ENCODE measurements at places on chromosomes 11 and 22. TPM values are rescaled to one million over a fixed set of nuclear protein-coding genes. Genes with fewer than 3 reads are reported as not detected.

The CEND1 gene
- 0.25 TPM for polyA plus RNA-seq

The RAB38 gene
- 6.9 TPM for polyA plus RNA-seq

The CYTH4 gene
- polyA plus RNA-seq, result not detected

The BEST1 gene
- polyA plus RNA-seq, result 5.1 TPM

The POGLUT3 gene
- 20.8 TPM for polyA plus RNA-seq

GRCh38 chr11:5092821-5093585 lies 23.6 kb downstream of the OR52E1 start:
- no peak for DNase-seq

DNA sequence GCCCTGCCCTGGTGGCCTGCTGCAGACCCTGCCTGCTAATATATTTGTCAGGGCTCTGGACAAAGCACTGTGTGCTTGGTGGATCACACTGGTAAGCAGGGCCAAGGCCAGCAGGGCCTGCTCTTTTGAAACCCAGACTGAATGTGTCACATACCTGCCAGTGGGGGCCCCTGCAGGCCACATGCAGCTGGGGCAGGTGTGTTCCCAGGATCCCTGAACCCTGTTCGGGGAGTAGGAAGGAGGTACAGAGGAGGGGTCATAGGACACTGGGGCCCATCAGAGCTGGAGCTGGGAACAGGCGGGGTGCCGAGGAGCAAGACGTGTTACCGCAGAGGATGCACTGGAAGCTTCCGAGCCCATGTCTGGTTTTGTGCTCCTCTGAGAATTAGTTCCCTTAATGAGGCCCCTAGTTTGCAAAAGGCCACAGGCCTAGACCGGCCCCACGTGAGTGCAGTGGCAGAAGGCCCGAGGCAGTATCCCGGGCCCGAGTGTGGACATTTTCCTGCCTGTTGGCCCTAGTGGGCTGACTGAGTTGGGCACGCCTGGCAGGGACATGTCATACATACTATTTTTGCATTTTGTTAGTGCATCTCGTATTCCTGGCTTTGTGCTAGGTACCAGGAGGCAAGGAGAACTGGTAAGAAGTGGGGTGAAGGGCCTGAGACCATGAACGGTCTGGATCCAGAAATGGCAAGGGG lies 11.2 kb upstream of the ACR start:
- no peak for DNase-seq

DNA sequence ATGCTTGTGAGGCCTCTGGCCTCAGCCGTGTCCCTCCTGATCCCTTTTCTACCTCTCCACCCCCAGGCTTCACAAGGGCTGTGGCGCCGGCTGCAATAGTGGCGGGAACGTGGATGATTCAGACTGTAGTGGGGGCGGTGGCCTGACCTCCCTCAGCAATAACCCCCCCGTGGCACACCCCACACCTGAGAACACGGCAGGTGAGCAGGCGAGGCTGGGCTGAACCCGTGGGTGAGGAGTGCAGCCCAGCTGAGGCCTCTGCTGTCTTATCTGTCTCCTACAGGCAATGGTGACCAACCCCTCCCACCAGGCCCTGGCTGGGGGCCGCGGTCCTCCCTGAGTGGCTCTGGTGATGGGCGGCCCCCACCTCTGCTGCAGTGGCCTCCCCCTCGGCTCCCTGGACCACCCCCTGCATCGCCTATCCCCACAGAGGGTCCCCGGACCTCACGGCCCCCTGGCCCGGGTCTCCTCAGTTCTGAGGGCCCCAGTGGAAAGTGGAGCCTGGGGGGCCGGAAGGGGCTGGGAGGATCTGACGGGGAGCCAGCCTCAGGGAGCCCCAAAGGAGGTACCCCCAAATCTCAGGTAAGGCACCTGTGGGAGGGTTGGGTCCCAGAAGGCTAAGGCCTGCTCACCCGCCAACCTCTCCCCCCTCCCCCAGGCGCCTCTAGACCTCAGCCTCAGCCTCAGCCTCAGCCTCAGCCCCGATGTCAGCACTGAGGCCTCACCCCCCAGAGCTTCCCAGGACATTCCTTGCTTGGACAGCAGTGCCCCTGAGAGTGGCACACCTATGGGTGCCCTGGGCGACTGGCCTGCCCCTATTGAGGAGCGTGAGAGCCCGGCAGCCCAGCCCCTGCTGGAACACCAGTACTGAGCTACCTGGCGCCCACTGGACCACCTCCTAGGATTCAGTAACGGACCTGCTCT lies 1.5 kb upstream of the SIPA1 start:
- no peak for DNase-seq

DNA sequence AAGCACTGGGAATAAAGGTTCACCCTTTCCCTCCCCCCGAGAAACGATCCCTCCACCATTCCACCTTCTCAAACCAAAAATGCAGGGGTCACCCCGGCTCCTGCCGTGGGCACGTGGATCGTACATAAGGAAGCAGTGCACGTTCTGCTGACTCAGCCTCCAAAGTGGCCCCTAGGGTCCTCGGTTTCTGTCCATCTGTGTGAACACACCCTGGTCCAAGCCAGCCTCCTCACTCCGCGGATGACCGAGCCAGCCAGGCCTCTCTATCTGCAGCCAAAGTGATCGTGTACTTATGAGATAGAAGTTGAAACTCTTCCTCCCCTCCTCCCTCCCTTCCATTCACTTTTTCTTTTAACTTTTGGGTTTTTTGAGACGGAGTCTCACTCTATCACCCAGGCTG lies 16.2 kb downstream of the C11orf24 start:
- DNase-seq, result no peak

GRCh38 chr11:79864882-79865281 lies 424.1 kb upstream of the TENM4 start:
- no peak for DNase-seq

DNA sequence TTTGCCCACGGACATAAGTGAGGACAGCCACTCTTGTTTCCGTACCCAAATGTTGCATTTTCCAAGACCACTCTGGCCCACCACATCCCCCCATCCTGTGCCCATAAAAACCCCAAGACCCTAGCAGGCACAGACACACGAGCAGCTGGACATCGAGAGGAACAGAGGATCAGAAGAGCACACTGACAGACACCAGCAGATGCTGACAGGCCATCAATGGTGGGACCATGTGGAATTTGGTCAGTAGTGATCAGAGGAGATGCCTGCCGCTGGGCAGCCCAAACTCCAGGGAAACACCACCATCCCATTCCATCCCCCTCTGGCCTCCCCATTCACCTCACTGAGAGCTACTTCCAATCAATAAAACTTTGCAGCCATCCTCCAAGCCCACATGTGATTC lies 87.0 kb downstream of the DLG2 start:
- DNase-seq, result no peak

- DNase-seq, result no peak
Observed at GRCh38 chr22:41364955-41365354, 16.8 kb upstream of the TEF start.

DNA sequence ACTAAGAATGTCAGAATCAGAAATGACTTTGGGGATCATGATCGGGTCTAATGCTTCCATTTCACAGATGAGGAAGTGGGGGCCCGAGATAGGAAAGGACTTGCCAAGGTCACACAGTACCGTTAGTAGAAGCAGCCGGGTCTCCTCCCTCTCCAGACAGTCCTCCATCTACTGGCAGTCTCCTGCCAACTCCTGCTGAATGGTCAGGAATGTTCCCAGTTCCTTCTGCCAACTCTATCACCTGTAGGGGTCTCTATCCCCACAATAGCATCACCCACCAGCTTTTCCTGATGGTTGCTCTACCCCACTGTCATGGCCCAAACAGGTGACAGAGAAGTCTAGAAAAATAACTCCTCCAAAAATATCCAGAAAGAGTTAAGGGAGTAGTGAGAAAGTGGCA lies 23.9 kb upstream of the CCDC86 start:
- DNase-seq, result no peak

DNA sequence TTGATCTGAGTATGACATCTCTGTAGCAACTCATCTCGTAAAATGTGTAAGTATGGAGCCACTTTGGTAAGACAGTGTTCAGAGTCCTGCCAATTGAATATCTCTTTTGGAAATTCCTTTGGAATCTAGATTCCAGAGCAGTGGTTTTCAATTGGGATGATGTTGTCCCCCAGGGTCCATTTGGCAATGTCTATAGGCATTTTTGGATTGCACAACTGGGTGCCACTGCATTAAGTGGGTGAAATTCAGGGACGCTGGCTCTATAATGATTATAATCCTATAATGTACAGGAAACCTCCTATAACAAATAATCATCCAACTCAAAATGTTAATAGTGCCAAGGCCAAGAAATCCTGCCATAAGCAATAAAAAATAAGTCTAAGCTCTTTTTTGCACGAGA lies 404.8 kb upstream of the RAG2 start:
- no peak for DNase-seq

DNA sequence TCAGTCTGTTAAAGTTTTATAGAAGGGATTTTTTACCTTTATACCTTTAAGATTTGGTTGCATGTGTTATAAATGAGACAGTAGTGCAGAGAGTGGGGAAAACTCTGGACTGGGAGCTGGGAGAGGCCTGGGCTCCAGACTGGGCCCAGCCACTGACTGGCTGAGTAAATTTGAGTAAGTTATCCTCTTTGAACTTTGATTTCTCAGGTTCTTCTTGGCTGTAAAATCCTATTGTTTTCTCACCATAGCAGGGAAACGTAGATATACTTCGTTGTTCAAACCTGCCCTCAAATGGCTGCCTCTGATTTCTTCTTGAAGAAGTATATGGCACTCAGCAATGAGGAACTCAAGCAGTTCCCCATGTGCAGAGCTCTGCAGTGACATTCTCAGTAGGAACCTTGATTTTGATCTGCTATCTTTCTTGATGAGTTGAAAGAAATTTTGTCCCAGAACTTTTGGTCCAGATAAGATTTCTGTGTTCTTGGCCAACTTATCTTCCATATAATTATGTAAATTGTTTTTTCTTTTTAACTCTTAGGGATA lies 8.8 kb downstream of the BMAL1 start:
- no peak for DNase-seq

- no peak for DNase-seq
Observed at GRCh38 chr22:38230108-38230825, 28.5 kb downstream of the MAFF start.

GRCh38 chr11:105466582-105467228 lies 143.2 kb upstream of the GRIA4 start:
- no peak for DNase-seq

GRCh38 chr11:102467853-102468580 lies 15.5 kb upstream of the TMEM123 start:
- no peak for DNase-seq

Data from BJ (cell line).